ENCODE measurements at places on chromosomes 2 and 18.

GRCh38 chr2:230408244-230408842, 7.7 kb upstream of the SP100 start:
- no peak for DNase-seq

GRCh38 chr2:162766092-162766491, 72.5 kb downstream of the KCNH7 start:
- DNase-seq = no peak

DNA sequence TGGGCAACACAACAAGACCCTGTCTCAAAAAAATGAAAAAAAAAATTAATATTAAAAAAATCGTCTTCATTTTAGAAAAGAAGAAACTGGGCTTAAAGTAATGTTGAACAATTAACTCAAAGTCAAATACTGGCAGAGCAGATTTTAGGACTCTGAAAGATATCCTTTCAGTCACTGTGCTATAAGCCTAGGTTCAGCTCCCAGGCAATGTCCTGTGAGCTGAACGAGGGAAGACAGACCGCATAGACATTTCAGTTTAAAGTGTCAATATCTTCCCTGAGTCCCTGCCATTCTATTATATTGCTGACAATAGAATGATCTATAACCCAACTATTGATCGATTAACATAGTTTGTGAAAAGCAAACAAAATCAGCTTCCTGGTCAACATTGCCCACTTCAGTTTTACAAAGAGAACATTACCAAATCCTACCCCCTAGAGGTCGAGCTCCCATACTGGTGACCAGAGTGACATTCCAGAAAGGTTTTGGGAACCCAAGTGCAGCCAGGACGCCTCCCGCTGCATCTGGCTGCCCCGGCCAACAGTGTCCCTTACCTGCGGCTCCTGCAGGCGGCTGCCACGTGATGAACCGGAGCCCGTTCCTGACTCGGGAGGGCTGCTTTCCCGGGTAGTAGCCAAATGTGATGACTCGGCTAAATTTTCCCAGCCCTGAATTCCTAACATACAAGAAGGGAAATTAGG, 639 bp downstream of the MRO start:
- DNase-seq = peak; percentile 90

DNA sequence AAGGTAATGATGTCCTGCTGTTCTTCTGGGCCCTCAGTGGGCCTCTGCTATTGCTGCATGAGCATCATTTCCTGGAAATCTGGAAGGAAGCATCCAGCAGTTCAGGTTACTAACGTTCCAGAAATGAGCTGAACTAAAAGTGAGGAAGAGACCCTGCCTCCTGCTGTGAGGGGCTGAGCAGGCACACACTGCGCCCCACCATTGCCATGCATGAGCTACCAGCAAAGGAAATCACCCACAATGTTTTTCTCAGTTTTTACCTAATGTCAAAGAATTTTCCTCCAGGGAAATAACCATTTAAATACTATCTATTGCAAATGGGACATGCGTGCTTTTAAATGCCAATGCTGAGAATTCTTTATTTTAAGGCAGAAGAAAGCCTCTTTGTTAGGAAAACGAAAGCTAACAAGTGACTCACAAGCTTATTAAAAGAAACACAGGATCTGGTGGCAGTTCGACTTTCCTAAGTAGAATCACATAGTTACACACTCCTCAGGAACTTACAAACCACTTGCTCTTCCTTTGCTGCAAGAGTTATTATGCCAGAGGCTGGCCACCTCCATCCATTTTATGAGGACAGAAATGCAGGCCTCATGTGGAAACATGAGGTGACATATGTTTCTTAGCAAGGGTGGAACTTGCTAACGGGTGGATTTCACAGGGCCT, 152.6 kb upstream of the TTC39C start:
- DNase-seq = no peak

DNA sequence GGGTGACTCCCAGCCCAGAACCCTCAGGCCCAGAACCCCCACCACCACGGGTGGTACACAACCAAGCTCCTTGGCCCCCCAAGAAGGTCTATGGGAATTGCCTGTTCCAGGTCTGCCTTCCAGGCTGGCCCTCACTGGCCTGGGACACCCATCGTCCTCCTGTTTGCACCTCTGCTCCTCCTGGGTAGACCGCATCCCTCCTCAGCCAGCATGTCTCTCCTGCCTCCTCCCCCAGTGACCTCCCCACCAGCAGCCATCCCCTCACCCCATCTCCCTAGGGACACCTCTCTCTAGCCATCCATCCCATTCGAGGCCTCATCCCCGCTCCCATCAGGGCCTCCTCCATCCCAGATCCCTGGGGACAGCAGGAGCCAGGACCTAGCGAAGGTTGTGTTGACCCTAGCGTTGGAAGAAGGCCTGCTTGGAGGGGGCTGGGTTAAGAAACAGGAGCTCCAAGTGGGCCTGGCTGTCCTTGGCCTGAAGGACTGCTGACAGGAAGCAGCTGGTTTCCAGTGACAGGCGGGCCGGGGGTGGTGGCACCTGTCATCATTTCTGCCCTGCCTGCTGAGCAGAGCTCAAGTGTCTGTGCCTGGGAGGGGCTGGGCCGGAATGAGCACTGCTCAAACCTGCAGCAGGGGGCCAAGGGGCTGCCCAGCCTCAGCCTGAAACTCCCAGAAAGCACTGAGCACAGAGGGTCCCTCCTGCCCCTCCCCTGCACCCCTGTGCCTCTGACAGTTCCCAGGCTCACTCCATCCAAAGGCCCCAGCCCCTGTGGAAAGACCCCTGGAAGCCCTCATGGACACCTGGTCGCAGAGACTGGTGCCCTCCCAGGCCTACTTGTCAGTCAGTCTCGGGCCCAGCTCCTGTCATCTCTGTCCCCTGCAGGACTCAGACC, 96.0 kb upstream of the OTOS start:
- DNase-seq = no peak

DNA sequence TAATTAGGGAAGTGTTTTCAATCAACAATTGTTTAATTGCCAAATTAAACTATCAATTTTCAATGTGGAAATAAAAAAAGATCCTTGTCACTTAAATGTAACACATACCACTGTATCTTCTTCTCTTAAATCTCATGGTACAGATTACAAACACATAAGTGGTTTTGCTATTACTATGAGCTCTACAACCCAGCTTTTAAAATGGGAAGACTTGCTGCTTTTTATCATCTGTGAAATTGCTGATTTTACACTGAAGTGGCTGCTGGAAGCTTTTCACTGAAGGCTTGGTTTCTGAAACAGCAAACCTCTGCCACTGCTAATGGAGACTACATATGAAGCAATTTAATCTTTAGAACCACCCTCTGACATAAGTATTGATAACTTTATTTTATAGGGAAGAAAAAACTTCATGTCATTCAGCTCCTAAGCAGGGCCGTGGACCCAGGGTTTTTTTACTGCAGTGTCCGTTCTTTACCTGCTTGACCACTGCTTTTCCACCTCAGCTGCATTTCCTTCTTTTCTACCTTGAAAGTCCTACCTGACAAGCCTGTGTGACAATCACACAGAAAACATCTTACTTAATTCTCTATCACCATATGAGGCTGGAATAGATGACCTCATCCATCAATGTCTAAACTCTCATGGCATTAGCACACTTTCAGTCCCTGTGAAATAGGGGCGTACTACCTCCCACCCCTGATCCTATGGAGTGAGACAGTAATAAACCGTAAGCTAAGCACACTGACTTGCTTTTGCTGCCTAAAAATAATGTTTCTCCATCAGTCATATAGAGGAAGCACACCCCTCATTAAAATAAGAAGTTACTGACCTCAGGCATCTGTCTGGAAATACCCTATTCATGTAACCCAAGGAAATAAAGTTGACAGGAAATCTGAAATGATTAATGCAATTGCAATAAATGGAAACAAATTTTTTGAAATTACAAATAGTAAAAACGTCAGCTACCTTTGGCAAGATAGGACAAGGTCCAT, 19.2 kb upstream of the SLC8A1 start:
- no peak for DNase-seq

- DNase-seq = no peak
Observed at GRCh38 chr2:200442471-200442870, 67.4 kb downstream of the KCTD18 start.

DNA sequence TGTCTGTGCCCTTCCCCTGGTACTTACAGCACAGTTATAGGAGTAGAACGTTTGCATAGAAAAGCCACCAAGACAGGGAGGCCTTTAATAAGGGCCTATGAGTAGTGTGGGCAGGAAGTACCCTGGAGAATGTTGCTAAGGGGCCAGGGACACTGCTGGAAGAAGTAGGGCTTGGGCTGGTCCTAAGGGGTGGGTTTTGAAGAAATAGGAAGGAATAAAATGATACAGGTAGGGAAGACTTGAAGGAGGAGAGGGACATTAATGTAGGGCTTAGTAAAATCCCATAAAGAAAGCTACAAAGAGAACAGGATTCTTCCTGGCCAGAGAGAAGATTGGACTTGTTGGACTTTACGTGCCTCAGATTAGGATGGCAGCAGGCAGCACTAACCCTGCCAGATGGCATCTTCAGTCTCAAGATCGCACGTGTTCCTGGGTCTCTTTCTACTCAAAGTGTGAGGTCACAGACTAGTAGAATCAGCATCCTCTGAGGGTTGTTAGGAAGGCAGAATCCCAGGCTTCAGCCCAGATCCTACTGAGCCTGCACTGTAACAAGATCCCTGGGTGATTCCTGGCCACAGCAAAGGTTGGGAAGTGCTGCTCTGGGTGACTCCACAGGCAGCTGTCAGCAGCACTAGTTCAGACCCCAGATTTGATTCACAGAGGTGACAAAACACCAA, 39.2 kb downstream of the EPAS1 start:
- DNase-seq = no peak

GRCh38 chr18:59041296-59041695, 98.4 kb upstream of the SEC11C start:
- no peak for DNase-seq

GRCh38 chr2:109476641-109477441, 136.9 kb downstream of the SEPTIN10 start:
- DNase-seq = no peak

DNA sequence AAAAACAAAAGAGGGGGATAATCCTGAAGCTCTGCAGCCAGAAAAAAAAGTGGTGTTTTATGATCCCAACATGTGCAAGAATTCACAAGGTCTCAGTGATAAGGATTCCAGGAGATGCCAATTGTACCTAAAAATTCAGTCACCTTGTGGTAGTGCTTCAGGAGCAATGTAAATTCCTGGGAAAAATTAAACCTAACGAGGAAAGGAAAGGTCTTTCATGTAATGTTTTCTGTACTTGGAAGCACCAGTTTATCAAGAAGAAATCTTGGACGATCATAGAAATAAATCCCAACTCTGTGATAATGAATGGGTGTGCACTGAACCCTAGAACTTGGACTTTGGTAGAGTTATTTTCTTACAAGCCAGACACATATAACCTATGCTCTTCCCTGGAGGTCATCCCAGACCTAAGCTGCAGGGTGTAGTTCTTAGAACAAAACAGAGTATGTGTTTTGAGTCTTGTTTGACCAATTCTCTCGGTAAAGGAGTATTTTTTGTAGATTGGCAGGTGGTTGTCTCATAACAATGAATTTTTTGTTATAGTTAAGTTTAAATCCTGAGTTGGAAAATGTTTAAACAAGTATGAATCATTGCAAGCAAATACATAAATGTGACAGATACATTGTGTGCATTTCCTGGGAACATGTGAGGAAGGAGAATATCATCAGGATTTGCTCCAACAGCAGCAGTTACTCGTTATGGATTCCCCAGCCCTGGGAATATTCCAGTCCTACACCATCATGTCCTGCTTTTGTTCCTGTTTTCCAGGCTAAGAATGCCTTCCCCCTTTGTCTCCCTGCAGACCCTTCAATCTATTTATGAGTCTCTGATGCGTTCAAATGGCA, 224.6 kb downstream of the NAPG start:
- DNase-seq = no peak

DNA sequence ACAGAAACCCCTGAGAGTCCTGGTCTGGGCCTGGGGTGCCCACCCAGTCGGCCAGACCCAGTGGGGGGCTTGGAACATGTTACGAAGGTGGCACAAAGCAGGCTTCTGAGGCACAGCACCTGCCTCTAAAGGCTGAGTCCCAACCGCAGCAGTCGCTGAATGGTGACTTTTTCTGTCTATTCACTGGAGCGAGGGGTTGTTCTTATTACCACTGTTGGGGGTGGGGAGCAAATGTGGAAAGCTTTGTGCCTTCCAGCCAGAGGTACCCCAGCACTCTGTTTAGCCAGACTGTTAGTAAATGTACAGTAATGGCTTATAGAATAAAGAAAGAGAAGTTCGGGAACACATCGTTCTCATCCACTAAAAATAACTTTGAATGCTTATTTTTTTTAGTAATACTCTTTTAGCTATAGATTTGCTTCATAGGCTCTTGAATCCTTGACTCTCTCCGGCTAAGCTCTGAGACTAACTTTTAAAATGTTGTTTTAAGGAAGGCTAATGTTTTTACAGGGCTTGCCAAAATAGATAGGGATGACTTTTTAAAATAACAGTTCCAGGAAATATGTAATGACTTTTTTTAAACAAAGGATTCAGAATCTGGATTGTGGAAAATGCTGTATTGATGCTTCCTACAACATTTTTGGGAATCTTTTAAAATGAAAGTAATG, 23.4 kb upstream of the PTPN2 start:
- DNase-seq = no peak

DNA sequence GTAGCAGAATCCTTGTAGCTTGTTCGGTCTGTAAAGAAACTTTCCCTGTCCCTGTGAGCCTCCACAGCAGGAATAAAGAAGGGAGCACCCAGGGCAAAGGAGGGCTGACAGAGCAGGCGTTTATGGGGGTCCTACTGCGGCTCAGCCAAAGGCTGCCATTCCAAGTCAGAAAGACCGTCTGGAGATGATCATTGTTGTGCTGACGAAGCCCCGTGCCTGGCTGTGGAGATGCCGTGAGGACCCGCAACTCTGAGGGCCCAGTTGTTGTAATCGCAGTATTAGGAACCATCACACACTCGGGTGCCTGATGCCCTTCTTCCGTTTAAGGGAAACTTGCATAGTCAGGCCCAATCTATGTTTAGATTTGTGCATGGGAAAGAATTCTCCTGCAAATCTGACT, 16.9 kb upstream of the VWA3B start:
- DNase-seq = peak; percentile 12

- DNase-seq = no peak
Observed at GRCh38 chr2:197934261-197934933, 130.0 kb downstream of the PLCL1 start.

DNA sequence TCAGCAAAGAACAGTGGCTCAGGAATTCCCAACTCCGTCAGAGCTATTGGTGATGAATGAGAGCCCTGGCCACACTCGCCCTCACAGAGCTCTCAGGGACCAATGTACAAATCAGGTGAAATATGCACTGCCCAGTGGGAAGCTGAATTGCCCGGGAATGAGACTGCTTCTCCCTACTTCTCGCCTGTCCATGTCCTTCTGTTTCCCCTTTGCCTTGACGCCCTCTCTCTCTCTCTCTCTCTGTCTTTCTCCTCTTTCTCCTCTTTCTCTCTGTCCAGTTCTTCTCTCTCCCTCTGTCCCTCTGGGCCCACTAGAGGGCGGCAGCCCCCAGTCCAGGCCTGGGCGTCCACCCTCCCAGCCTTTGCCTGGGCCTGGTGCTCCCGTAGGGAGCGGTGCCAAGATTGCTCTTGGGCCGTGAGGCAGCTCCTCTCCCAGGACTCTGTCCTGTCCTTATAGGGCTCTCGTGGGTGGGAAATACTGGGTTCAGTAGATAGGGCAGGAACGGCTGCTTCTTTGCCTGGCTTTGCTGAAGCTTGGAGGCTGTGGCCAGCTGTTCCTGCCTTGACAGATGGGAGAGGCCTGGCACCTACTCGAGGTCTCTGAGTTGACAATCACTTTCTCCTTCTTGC, 28.4 kb upstream of the PUM2 start:
- peak; percentile 84 for DNase-seq
